ENCODE measurements at places on chromosomes 11 and 22. TPM values are rescaled to one million over a fixed set of nuclear protein-coding genes. Genes with fewer than 3 reads are reported as not detected.

ZDHHC5 gene
- total RNA-seq, result 43.5 TPM

DNA sequence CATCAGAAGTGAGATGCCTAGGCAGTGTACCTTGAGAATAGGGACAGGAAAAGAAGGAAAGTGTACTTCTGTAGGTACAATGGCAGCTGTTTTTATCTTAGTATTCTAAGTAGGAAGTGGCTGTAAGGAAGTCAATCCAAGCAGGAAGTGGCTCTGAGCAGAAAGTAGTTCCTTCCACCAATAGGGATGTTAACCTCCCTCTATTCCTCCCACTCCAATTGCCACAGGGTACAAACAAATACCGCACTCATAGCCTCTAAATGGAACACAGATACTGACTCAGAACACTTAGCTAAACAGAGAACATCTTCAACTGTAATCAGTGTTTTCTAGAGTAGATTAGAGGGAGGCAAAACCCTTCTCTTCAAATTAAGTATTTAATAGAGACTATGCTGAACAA lies 10.6 kb downstream of the LRRC55 start:
- no peak for DNase-seq

GRCh38 chr11:47186700-47187695 lies 764 bp upstream of the PACSIN3 start:
- no peak for DNase-seq

TMPRSS4 gene
- total RNA-seq, result 13.3 TPM

SERPINH1 gene
- 231 TPM for total RNA-seq

OMP gene
- not detected for total RNA-seq

DNA sequence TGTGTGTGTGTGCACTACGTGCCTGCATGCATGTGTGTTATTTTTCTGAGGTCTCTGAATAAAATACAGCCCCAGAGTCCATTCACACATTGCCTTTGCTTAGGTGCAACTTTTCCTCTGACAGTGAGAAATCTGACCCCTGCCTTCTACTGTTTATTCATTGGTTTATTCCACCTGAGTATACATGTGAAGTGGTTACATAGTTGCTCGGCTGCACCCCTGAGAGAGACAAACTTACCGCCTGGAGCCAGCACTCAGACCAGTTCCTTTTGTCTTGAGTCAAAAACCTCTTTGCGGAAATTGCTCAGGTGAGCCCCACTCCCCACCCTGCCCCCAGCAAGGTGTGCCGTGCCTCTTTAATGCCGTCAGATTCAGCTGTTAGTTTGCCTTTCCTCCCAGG lies 363.6 kb downstream of the BRD1 start:
- no peak for DNase-seq

DNA sequence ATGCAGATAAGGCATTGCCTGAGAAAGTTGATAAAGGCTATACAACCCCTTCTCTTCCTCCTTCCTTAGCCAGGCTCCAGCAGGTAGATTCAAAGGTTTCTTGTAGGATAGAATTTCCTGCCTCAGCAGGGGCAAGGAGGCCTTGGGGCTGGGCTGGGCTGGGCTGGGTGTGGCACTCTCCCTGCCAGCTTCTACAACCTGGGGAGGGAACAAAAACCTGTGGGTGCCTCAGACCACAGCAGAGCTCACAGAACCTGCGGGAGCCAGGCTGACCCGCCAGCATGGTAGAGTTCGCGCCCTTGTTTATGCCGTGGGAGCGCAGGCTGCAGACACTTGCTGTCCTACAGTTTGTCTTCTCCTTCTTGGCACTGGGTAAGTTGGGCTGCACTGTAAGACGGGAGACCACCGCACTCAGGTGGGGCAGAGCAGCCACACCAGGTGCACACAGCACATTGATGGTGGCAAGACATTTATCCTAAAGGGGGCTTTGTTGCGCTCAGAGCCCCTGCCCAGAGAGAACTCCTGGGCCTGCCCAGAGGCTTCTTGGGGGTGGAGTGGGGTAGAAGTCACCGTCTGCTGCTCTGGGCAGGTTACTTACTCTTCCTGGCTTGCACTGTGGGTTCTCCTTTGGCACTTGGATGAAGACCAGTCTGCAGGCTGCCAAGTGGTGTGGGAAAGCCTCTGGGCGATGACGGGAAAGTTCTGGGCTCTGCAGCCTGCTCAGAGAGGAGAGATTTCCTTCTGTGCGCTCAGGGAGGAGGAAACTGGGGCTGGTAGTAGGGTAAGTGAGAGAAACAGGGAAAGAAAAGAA lies at the start of gene MOGAT2:
Gene MOGAT2, plus strand, starts transcription at position 231 of the 811 bp plus-strand sequence. Its CDS starts 51 bp downstream, at position 282.
- no peak for DNase-seq

DNA sequence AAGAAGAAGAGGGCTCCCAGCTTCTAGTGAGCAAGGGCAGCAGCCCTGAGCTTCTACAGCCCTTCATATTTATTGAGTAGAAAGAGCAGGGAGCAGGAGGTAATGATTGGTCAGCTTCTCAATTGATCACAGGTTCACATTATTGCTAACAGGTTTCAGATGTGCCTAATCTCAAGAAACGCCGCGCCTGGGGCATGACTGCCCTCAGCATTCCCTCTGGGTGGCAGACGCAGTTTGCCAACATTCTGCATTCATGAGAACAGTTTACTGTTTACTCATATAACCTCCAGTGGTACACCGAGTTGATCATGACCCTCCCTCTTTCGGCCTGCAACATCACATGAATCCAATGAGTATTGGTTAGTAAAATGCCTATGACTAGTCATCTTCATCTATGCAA lies 4.7 kb upstream of the ZNF74 start:
- DNase-seq, result no peak

DNA sequence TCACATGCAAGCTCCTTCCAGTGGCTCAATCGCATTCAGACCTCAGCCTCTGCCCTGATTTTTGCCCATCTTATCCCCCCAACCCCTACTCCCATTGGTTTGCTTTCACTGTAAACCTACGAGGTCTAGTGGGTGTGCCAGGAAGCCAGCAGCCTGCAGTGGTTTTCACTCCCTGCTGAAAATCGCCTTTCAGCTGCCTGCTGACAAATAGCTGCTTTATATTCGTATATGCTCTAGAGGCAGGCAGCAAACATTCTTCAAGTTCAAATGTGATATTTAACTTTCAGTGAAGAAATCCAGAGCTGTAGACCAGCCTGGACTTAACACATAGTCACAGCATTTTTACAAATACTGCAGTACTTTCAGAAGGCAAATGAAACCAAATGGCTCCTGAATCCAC lies 92.8 kb upstream of the APOA1 start:
- DNase-seq, result no peak

DNA sequence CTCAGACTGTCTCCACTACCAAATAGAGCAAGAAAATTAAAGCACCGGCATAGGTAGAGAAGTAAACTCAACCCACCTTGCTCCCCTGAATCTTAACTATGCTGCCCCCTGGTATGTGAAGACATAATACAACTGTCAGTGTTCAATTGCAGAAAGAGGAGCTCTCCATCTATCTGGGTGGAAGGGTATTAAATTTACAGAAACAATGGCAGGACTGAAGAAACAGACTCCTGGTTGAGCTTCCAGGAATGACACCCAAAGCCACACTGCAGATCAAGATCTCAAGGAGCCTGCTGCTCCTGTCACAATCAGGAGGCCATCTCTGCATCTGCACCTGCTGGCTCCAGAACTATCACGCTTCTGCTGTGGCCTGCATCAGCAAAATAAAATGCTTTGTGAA lies 132.1 kb upstream of the BMAL1 start:
- DNase-seq, result no peak

DNA sequence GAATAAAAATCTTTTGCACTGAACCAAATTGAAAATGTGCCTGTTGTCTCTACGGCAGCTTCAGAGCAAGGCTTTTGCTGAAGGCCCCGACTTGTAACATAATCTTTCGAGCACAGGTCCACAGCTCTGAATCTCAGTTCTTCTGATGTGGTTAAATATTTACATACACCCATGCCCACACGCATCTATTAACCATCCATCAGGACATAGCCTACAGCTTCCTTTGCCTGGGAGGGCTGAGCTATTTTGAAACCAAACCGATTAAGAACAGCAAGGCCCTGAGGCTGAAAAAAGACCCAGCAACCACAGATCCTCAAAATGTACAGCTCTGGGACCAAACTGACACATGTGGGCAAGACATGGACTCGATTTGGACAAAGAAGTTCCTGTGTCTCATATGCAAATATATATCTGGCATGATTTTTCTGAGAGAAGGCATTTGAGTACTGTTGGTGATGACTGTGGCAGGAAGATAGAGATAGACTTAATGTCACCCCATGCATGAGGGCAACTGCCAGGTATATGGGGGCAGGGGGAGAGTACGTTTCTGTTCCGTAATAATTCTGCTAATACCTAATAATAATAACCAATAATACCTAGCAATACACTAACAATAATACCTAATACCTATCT lies 322.7 kb upstream of the PLET1 start:
- DNase-seq, result no peak

DNA sequence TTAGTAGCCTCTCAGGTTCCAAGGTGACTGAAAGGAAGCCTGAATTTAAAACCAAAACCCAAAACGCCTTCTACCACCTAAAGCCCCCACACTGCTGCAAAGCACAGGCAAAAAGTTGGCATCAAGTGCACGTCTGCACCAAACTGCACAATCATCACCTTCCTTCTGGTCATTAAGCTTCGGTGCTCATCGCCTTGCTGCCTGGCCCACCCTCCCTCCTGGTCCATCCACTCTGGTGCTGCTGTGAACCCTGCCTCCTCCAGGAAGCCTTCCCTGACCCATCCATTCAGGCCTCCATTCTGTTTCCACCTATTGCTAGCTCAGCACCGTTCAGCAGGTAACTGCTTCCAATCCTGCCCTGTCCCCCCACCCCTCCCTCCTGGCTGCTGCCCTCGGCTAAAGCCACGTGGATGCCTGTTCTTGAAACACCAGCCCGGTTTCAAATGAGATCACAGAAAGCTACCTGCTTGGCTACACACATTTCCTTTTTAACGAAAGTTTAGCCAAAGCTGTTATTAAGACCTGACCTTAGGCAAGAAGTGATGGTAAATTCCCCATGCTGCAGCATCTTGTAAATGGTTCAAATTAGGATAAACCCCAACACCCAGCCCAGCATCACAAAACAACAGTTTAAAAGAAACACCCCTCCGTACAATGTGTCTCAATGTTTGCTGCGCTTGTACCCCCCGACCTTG lies 53.8 kb upstream of the CD5 start:
- DNase-seq, result no peak

TUG1 gene
- 33.6 TPM for total RNA-seq

SYT8 gene
- 0.81 TPM for total RNA-seq

DNA sequence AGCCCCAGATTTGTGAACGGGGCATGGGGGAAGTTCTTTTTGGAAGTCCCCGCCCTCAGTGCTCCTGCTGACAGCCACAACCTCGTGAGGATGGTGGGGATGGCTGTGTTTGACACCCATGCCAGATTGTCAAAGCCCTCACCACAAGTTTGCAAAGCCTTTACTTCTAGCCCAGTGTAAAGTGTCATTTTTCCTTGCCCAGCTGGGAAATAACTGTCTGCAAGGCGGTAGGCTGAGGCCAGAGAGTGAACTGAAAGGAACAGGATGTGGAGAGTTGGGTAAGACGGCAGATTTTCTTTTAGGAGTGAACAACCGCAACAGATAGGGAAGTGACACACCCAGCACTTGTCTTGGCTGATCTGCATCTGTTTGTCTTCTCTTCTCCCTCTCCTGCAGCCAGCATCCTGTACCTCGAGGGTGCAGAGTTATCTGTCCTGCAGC lies 13.6 kb downstream of the IL17RA start:
- DNase-seq, result no peak

GRCh38 chr22:20587206-20587958 lies 80.0 kb downstream of the MED15 start:
- no peak for DNase-seq

DNA sequence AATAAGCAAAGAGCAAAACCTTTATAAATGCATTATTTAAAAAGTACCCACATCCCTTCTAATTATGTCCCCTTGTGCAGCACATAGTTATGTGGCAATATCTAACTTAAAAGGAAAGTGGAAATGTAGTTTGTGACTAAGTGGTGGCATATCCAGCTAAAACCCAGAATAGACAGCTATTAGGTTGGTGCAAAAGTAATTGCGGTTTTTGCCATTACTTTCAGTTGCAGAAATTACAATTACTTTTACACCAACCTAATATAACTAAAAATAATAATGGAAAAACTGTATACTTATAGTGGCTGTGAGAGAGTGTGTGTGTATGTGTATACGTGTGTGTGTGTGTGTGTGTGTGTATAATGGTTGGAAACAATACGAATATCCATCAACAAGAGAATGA lies 1108.1 kb upstream of the CNTN5 start:
- no peak for DNase-seq

DNA sequence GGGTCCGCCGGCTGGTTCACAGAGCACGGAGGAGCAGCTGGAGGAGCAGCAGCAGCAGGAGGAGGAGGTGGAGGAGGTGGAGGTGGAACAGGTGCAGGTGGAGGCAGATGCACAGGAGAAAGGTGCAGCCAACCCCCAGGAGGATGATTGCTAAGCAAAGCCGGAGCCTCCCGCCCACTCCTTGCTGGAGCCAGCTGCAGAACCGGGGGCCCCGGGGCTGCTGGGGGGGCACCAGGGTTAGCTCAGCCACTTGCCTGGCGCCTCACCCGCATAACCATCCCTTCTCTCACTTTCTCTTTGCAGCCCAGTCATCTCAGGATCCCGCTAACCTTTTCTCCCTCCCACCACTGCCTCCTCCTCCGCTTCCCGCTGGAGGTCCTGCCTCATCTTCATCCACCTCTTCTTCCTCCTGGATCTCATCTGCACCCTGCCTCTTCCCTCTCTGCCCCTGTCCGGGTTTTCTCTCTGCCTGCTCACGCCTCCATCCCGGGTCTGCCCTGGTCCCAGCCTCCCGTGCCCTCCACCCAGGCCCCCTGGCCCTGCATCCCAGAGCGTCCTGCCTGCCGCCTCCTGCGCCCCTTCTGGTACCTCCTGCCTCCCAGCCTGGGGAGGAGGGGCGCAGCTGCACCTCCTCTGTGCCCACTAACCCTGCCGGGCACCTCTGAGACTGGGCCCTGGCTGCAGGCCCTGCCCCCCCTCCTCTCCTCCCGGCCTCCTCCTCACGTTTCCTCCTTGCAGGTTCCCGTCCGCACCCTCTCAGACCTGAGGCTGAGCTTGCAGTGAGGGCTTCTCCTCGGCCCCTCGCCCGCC lies 9.5 kb downstream of the KCTD17 start:
- no peak for DNase-seq

DNA sequence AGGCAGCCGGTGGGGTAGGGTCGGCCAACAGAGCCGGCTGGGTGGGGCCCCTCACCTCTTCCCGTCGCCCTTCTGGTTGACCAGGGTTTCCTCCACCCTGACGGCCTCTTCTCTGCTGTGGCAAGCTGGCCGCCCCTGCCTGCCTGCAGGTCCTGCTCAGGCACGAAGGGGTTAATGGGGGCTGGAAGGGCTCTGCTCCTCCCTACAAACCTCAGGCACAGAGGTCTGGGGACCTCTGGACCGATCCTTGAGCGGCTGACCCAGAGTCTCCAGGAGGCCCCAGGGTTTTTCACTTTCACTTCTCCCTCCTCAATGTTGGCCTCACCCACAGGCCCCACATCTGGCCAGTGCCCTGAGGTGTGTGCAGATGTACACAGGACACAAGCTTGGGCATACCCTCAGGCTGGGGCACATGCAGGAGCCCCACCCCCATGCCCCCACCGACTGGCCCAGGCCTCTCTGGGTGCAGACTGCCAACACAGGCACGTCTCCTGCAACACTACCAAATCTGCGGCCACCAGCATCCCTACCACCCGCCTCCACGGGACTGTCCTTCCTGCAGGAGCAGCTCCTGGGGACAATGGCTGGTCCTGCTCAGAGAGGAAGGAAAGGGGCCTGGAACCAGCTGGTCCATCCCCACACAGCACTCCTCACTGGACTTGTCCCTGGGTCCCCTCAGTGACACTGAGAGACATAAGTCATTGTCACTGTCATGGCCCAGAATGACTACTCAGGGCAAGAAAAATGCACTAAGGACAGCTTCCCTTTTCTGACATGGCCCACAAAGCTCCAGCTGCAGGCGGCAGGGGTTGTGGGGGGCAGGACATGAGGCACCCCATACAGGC lies 3.2 kb upstream of the TBX1 start:
- DNase-seq, result no peak

All from epithelial cell of proximal tubule (primary cell).